ENCODE measurements at places on chromosomes 2 and 18.

DNA sequence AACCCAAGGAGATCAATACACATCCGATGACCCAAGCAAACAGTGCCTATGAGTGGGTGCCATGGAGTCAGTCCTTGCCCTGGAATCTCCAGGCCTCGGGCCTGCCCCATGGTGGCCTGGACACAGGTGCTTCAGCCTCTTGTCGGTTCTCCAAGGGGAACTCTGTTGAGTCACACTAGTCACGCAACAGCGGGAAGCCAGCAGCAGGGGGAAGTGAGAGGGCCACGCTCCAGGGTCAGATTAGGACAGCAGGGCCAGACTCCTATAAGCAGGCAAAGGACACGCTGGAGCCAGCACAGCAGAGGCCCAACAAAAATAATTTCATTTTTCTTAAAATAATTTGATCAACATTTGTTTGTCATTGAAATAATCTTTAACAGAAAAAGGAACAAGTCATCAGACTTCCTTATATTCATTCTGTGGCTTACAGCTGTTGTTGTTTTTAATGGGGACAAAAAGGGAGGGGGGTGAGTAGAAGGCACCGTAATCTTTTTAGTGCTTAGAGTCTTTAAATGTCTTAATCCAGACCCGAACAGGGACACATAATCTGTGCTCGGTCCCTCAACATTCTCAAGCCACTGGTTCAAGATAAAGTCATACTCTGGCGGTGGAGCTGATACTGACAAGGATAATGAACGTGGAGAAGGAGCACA lies 16.4 kb upstream of the ARMC9 start:
- DNase-seq: no peak

- DNase-seq: no peak
Measured at GRCh38 chr2:110220190-110220564, 7.8 kb upstream of the MTLN start.

DNA sequence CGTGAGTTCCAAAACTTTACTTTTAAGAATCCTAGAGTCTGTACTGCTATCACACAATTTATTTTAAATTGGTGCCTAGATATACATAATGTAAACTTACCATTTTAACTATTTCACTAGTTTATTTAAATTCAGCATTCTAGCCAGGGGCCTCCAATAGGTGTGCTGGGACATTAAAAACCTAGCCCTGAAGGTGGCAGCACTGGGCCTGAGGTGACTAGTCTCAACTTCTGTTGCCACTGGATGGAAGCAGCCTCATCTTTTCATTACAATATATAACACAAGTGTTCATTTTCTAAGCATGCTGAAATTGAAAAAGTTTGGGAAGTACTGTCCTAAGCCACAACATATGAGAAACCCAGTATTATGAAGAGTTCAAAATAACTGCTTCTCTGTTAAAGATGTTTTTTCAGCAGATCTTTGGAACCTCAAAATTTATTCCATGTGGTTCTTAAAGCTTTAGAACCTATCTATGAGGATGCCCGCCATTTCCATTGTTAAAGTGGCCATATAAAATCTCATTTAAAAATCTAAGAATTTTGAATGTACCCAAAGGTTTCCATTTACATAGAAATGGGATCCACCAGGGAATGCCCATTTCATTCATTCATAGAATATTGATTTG lies 2.9 kb upstream of the RBBP8 start:
- DNase-seq: peak; percentile 54

DNA sequence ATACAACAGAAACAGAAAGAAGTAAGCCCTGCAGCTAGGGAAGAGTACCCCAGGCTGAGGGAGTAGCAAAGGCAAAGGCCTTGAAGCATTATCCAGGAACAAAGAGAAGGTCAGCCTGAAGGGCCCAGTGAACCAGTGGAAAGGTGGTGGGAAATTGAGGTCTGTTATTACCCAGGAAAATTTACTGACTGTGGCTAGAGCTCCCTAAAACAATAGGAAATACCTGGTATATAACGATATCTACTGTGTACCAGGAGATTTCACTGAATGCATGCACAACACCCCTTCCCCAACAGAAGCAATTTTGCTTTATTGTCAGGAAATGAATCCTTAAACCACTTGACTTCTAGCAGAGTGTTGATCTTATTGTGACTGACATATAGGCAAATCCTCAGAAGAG lies 365.3 kb downstream of the ERBB4 start:
- no peak for DNase-seq

DNA sequence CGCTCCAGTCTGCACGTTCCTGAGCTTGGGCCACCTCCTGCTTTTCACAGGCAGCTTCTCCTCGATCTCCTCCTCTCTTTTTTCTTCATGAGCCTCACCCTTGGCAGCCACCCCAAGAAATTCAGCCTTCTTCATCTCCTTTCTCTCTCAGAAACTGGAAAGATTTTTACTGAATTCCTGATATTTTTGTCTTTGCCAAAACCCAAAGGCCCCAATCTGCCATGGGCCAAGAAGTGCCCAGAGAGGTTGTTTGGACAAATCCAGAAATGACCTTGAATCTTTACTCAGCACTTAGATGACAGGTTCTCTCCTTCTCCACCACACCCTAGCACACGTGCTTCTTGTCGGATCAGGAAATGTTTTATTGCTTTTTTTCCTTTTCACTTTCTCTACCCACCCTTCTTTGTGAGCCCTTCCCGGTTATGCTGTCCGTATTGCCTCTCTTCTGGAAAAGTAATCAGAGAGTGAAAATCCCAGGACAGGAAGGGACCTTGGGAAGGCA lies 134.5 kb upstream of the TNP1 start:
- no peak for DNase-seq

GRCh38 chr2:203841654-203842053 lies 25.9 kb upstream of the CTLA4 start:
- DNase-seq: no peak

DNA sequence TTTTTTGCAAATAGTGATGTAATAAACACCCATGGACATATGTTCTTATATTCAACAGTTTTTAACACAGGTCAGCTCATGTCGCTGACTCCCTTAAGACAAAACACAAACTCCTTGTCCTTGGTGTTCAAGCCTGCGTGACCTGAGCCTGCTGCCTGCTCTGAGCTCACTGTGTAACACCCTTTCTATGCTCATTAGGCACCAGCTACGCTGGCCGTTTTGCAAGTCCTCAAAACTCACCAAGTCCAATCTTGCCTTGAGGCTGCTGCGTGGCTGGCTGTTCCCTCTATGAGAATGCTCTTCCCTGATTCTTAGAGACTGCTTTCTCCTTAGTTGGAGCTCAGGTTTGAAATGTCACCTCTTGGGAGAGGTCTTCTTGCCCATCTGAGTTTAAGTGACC lies 100.5 kb upstream of the GLI2 start:
- no peak for DNase-seq

DNA sequence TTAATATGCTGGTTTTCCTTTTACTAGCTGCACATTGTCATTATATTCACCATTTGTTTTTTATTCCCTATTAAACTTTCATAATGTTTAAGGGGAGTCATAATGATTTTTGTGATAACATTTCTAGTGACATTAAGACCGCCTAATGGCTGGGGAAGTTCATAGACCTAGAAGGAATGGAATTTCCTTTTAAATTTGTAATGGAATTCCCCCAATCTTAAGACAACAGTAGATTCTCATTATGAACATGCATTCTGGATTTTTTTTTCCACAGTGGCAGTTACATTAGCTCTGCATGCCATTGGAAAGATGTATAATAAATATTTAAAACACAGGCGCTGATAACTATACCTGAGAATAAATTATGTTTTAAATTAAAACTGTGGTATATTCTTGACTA lies 8.4 kb downstream of the YPEL5 start:
- DNase-seq: no peak

GRCh38 chr2:165575044-165575615 lies 105.6 kb downstream of the CSRNP3 start:
- DNase-seq: no peak

DNA sequence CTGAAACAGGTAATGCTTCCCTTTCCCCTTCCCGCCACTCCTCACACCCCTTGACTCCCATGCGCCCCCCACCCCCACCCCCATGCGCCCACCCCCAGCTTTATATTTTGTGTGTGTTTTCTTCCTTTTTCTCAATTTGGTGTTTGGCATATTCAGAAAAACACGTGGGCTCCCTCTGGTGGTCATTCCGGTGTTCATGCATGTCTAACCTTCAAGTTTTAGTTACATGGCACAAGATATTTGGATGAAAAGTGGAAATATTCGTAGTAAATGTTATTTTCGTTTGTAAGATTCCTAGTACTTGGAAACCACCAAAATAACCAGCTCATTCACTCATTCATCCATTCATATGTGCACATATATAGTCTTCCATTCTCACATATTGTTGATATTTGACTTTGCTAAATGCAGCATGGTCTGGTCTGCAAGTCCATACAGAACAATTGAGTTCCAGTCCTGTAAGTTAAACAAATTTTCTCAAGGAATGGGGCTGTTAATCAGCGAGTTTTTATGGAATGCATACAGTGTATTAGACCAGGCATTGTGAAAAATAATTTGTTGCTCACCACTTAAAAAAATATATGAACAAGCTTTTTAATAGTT lies 143.6 kb upstream of the MAP3K20 start:
- DNase-seq: peak; percentile 9

DNA sequence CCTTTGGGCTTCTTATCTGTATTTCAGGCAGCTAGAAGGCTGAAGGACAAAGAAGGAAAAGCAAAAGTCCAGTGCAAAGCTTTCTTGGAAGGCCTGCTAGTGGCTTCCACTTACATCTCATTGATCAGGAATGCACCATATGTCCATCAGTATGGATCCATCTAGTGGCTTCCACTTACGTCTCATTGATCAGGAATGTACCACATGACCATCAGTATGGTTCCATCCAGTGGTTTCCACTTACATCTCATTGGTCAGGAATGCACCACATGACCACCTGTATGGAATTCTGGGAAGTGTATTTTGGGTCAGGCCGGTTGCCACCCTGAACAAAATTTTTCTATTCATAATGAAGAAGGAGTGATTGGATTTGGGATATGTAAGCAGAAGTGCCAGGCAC lies 70.6 kb downstream of the LYPD6 start:
- DNase-seq: no peak

DNA sequence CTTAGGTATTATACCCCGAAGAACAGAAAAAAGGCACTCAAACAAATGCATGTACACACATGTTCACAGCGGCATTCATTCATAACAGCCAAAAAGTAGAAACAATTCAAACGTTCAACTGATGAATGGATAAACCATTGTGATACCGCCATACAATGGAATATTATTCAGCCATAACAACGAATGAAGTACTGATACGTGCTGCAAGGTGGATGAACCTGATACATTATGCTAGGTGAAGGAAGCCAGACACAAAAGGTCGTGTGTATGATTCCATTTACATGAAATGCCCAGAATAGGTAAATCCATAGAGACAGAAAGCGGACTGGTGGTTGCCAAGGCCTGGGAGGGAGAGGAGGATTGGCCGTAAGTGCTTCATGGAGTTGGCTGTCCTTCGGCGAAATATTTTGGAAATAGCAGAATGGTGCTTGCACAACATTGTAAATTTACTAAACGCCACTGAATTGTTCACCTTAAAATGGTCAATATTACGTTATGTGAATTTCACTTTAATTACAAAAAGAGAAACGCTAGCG lies 750 bp upstream of the RMP24 start:
- DNase-seq: no peak

- DNase-seq: no peak
Measured at GRCh38 chr18:6878556-6879297, 149.2 kb downstream of the ARHGAP28 start.

- no peak for DNase-seq
Measured at GRCh38 chr2:6685447-6685846, 180.3 kb downstream of the CMPK2 start.

DNA sequence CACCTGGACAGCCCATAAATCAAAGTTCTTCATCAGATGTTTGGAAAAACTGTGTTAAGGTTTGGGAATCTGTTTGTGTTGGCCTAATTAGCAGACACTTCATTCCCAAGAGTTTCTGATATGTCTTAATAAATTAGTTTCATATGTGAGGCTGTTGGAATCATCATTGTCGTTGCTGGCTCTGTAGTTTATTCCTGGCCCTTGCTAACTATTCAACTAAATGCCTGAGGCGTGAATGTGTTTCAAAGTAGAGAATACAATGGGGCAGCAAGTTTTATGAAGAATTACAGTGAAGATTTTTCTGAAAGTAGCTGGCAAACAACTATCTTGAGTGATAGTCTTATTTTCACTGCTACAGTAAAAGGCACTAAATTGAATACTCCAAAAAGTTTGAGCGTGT lies 141.1 kb downstream of the PARD3B start:
- no peak for DNase-seq

DNA sequence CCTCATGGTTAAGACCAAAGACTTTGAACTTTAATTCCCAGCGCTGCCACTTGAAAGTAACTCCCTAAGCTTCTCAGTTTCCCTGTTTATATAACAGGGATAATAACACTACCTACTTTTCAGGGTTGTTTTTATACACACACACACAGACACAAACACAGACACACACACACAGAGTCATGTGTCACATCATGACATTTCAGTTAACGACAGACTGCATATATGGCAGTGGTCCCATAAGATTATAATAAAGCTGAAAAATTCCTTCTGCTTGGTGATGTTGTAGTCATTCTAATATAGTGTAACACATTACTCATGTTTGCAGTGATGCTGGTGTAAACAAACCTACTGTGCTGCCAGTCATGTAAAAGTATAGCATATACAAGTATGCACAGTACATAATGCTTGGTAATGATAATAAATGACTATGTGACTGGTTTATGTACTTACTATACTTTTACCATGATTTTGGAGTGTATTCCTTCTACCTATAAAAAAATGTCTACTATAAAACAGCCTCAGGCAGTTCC lies 89.2 kb upstream of the ITGA4 start:
- DNase-seq: no peak

DNA sequence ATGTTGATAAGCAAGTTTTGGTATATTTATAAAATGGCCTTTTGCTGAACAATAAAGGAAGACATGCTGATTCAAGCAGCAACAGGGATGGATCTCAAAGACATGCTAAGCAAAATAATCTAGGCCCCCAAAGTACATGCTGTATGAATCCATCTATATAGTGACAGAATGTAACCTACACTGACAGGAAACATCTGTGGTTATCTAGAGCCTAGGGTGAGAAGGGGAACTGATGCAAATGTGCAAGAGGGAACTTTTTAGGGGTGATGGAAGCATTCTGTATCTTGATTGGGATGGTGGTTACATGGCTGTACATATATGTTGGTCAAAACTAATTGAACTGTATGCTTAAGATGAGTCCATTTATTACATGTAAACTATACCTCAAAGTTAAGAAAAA lies 24.2 kb downstream of the CNRIP1 start:
- DNase-seq: no peak

- DNase-seq: no peak
Measured at GRCh38 chr2:16181062-16181740, 240.9 kb downstream of the MYCN start.
